ENCODE measurements at places on chromosomes 5 and 9.

- DNase-seq: no peak
These were observed 358.9 kb upstream of the RFX3 start for GRCh38 chr9:3884736-3885135.

DNA sequence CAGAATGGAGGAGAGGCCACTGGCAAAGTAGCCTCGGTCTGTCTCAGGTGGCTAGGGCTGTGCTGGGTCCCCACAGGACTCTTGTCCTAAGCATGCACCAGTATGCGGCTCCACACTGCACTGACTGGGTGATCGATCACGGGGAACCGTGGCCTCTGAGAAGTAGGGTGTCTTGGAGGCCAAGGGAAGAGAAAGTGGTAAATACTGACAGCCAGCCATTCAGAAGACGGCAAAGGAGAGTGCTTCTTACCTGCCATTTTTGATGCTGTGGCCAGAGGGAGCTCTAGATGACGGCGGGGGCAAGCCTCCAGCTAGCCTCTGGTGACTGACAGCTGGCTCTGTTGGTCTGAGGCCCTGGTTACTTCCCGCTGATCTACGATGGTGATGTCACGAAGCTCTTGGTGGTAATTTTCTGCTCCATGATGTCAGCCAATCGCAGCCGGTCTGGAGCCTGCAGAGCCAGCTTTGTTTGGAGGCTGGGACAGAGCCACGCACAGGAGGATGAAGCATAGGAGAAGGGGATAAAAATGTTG lies 40.4 kb upstream of the GADD45G start:
- no peak for DNase-seq

GRCh38 chr5:174239718-174240117 lies 194.2 kb downstream of the NSG2 start:
- no peak for DNase-seq

GRCh38 chr9:112487799-112488340 lies 1.2 kb downstream of the KIAA1958 start:
- no peak for DNase-seq

DNA sequence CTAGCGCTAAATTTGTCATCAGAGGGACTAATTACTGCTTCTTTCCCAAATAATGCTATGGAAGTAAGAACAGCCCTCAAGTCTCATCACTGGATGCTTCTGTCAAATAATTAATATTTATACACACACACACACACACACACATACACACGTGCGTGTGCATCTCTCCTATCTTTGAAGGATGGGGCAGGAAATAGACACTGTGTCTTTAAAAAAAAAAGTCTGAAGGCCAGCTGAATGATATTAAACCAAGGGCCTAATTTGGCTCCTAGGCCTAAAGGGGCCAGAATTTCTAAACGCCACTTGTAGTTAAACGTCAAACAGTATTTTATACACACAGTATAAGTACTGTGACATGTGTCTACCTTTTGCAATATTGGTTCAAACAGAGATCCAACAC lies 3.3 kb downstream of the SLF1 start:
- no peak for DNase-seq

GRCh38 chr9:131627326-131627647 lies 82.0 kb downstream of the PRRT1B start:
- DNase-seq: no peak

- no peak for DNase-seq
These were observed 77.4 kb downstream of the OTULIN start for GRCh38 chr5:14741801-14742440.

GRCh38 chr5:3217114-3217513 lies 378.5 kb upstream of the IRX1 start:
- no peak for DNase-seq

DNA sequence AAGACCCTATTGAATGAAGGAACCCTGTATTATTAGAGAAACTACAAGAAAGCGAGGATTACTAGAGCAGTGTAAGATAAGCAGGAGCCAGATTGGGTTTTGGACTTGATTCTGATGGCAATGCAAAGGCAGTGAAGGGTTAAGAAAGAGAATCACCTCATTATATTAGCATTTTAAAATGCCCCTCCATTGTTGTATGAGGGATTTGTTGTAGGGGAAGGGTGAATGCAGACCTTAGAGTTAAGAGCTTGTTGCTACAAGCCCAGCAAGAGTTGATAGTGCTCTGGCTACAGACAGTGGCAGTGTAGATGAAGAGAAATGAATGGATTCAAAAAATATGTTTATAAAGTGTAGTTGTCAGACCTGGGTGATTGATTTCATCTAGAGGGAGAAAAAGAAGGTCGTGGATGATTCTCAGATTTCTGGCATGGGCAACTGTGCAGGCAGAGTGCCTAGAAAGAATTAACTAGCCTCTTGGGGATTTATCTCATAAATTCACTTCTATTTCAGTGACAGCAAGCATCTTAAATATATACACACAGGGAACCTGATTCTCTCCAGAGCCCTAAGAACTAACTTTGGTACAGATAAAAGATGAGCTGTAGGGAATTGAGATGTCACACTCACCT lies 344.8 kb downstream of the ARRDC3 start:
- no peak for DNase-seq

- no peak for DNase-seq
These were observed 243.0 kb upstream of the ITGA1 start for GRCh38 chr5:52544738-52545137.

- no peak for DNase-seq
These were observed 541.0 kb downstream of the DTWD2 start for GRCh38 chr5:118447350-118447749.
